ENCODE measurements at places on chromosomes 12 and 14.

DNA sequence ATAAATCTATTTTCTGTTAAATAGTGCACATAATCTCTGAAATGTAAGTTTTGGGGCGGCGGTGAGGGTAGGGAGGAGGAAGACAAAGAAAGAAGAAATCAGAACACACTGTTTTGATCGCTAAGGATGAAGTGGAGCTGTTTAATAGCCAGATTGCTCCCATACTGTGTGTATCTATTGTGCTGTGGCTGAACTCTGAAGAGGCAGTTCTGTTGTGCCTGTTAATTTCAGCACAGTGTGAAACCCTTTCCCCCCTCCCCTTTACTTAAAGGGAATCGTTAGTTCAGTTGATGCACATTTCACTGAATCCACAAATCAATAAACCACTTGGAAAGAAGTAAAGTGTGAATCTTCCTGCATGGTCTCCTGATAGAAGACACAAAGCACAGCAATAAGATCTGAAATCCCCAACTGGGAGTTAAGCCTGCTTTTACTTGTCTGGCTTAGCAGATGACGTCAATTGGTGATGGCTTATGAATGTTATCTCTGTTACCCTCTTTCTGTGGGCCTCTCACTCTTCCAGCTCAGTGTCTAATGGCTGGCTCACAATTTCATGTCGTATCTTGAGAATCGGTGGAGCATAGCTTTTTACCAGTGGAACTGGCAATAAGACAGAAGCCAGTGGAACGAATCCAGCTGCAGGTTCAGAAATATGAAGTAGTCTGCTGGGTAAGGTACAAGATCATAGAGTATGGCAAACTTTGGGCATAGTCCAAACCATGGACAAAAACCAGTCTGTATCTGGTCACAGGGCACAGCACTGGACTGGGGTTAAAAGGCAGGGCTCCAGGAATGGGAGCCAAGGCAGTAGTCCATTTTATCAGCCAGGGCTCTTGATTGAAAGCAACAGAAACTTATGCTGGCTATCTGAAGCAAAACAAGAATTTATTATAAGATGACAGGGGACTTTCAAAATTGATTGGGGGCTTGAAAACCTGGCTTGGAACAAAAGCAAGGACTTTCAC is 413.5 kb upstream of the SEL1L start:
- DNase-seq = no peak

DNA sequence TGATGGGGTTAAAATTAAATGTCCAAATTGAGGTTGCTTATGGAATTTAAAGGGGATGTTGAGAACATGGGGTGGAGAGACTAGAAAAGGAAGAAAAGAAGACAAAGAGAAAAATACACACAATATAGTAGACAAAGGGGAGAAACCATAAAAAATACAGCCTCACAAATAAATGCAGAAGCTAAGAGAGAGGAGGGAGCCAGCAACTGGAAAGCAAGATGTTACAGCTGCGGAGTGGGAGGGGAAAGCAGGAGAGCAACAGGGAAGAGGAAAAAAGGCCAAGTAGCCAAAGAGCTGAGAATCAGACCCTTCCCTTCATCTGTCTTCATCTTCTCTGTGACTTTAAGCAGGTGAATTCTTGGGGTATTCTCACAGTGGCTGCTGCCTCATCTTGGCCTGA is 39.7 kb upstream of the SMUG1 start:
- no peak for DNase-seq

DNA sequence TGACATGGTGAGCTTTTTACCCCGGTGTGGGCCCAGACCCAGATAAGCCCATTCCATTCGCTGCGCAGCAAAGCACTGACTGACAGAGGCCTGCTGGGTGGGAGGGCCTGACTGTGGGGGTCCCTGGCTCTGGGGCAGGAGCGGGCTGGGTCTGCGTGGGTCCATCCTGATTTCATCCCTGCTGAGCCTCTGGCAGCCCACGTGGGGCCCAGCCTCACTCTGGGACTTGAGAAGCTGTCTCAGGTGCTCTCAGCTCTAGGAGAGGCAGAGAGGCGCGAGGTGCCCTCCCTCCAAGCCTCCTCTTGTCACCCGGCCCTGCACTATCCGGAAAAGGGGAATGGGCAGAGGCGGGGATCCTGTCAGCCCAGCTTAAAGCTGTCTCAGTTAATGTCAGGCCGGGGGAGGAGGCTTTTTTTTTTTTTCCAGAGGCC is 927 bp downstream of the ABCB9 start:
- DNase-seq = no peak

GRCh38 chr14:76985540-76986230 is 42.8 kb downstream of the IRF2BPL start:
- no peak for DNase-seq

- DNase-seq = no peak
Measured at GRCh38 chr12:127650626-127651025, 616.3 kb upstream of the TMEM132C start.

DNA sequence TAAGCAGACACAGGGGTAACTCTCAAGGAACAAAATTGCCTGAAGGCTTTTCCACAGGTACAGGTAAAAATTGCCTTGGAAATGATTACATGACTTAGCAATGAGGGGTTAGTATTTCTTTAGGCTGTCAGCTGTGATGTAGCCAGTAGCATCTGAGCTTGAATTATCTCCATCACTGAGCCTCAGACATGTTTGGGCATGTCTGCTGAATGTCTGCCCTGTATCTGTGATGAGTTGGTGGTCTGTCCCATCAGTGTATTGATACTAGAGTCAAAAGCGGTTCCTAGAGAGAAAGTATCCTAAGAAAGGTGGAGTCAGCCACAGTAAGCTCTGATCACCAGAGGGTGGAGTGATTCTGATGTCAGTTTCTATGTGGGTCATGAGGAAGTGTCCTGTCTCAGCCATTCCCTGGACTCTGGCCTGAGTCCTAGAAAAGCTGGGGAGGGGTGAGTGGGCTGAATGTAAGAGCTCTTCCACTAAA is 16.3 kb downstream of the AKAP6 start:
- no peak for DNase-seq

DNA sequence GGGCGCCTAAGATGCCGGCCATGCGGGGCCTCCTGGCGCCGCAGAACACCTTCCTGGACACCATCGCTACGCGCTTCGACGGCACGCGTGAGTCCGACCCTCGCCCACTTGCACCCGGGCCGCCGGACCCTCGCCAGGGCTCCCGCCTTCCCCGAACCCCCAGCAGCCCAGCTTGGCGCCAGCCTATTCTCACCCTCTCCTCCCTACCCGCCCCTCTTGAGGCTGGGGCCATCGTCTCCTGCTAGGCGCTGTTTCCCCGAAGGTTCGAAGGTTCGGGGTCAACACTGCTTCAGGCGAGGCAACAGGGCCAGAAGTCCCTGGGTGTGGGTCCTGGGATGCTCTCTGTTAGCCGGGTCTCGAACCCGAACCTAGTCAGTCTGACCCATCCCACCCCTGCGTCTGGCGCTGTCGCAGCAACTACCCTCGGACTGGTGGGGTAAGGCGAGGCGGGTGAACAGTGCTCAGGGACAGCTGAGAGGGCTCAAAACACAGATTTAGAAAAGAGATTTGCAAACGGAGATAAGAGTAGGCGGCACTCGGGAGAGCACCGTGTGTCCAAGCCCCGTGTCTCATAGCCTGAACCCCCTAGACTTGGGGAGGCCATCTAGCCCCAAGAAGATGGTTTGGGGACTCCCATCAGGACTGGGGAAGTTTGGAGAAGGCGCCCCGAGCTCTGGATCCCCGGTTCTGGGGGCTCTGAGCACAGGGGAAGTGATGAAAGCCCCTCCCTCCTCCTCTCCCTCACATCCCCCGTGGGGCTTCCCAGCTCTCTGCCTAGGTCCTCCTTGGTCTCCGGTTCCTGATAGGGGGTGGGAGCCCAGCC is 787 bp downstream of the KCNH3 start:
- no peak for DNase-seq

DNA sequence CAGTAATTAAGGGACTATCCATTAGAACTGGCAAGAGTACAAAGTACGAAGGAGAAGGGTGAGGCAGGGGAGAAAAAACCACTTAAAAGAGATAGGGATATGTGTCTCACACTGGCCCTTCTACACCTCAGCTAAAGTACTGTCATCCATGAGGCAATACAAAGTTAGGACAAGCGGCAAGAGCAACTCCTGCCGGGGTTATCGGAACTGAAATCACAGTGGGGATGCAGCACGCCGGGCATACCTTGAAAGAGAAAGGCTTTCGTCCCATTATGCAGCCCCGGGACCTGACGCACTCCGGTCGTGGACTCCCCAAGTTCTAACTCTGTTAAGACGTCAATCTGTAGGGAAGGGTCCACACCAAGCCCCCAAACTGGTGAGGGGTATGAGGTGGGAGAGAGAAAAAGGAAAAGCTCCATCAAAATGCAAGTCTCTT is 1.1 kb downstream of the NELL2 start:
- DNase-seq = peak; percentile 10

DNA sequence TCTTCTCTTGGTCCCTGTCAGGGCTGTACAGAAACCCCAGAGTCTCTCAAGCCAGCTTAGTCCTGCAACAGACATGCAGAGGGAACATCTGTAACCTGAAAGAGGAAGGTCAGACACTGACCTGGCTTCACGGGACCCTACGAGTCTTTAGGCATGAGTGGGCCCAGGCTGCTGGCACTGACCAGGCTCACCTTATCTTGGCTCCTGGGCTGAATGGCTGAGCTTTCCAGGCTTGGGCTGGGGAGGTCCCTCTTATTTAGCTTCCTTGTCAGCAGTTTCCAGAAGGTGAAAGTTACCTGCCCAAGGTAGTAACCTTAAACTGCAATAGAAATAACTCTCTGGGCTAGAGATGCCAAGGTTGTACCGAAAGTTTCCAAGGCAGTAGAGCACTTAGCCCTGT is 58.4 kb upstream of the FUT8 start:
- no peak for DNase-seq

GRCh38 chr12:111598637-111599452 is at the start of gene ATXN2:
Gene ATXN2 (minus strand): TSS chr12:111599315. CDS start chr12:111599034, 281 bp downstream.
- peak; percentile 39 for DNase-seq

GRCh38 chr14:22131749-22132476 is 457.1 kb downstream of the DAD1 start:
- peak; percentile 35 for DNase-seq

DNA sequence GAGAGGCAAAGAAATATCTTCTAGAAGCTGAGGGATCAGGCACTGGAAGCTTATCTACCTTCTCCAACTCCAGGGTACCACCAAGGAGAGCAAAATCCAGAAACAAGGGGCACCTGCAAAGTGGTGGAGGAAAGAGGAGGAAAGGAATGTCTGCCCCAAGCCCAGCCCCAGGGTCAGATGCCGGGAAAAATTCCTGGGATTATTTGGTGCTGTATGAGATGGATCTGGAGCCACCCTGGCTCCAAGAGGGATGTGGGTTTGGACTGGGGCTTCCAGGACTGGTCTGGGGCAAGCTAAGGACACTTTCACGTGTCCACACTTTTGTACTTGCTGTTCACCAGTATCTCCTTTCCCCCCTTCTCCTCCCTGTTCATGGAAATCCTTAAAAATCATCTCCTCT is 69.8 kb downstream of the DPF3 start:
- DNase-seq = no peak

DNA sequence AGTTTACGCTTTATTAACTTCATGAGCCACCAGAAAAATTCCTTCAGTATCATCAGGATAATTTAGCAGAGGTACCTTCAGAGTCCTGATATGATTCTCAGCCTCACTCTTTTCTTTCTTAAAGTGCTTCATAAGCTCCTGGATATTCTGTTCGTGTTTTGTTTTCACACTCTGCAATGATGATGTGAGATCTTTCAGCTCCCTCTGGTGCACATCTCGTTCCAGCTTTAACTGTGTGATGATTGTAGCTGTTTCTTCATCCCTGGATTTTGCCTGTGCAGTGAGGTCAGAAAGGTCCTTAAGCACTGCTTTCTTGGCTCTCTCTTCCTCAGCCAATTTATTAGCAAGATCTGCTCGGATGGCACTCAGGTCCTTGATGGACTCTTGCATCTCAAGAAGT is 156.7 kb downstream of the CEP128 start:
- DNase-seq = no peak

- DNase-seq = no peak
Measured at GRCh38 chr14:89927186-89927865, 27.2 kb downstream of the EFCAB11 start.

GRCh38 chr12:124630791-124631313 is 63.4 kb upstream of the NCOR2 start:
- DNase-seq = no peak

DNA sequence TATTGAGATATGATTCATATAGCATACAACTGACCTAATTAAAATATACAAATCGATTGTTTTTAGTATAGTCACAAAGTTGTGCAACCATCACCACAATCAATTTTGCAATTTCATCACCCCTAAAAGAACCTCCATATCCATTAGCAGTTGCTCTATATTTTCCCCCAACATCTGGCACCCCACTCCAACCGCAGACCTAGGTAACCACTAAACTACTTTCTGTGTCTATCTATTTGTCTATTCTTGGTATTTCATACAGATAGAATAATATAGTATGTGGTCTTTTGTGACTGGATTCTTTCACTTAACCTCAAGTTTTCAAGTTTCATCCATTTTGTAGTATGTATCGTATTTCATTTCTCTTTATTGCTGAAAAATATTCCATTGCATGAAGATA is 126.0 kb upstream of the CRY1 start:
- DNase-seq = no peak

GRCh38 chr14:92728759-92729364 is 19.6 kb downstream of the LGMN start:
- no peak for DNase-seq

DNA sequence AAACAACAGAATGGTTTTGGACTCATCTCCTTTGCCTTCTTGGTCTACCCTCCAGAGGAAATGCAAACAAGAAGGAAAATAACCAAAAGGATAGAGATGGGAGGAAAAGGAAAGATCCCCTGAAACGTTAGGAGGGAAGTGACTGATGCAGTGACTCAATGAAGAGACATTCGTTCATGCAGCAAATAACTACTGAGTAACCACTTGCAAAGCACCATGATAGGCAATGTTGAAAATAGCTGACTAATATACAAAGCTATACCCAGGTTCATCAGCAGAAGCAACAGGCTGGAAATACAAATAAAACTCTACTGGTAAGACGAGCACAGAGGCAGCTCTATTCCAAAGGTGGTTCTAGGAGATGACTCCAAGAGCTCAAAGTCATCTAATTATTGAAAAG is 41.8 kb downstream of the R3HDM2 start:
- no peak for DNase-seq

DNA sequence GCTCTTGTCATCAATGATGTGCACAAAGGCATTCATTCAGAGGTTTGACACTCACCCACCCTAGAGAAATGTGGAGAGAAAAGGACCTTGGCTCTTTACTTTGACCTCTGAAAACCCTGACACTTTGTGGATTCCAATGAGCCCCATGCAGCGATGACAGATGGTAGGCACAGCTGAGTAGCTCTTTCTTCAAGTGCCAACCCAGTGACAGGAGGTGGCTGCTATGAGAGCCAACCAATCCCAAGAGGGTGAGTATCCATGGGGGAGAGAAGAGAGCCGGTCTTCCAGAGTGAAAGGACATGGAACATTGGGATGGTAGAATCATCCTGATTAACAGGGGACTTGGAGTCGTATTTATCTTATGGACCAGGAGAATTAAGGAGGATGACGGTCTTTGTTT is 17.8 kb downstream of the SLC8A3 start:
- no peak for DNase-seq

GRCh38 chr12:1928439-1929121 is 10.1 kb upstream of the CACNA2D4 start:
- DNase-seq = no peak

All from MM.1S (cell line).